ENCODE measurements at places on chromosomes 4 and X. TPM values are rescaled to one million over a fixed set of nuclear protein-coding genes. Genes with fewer than 3 reads are reported as not detected.
A peak's percentile ranks its signal among the peaks of the same experiment; 100 is the strongest.

DNA sequence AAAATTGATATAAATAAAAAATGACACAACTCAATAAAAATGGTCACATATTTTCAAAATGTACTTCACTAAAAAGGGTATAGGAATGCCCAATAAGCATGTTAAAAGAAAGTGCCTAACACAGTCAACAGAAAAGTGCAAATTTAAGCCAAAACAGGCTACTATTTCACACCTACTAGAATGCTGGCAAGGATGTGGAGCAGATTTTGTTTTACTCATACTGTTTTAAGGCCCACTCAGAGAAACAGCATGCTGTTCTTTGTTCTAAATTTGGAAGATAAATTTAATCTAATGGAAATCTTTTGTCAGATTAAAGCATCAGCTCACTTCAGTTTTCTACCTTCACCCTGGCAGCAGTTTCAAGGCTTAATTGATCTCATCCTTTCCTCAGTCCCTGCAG lies 576.8 kb upstream of the HS3ST1 start:
- no peak for DNase-seq

DNA sequence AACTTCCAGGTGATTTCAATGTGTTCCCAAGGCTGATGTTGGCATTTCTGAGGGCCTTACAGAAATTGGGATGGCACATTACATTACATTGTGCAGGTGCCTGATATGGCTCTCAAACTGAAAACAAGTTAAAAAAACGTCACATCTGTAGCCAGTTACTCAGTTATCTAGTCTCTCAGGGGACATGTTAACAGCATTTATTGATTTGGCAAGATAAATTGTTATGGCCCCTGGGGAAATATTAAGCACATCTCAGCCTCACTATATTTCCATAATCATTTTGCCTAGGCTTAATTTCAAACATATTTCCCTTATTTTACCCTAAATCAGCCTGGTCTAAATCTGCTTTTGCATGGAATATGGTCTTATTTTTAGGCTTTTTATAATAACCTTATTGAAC lies 290.0 kb downstream of the IL15 start:
- no peak for DNase-seq

DNA sequence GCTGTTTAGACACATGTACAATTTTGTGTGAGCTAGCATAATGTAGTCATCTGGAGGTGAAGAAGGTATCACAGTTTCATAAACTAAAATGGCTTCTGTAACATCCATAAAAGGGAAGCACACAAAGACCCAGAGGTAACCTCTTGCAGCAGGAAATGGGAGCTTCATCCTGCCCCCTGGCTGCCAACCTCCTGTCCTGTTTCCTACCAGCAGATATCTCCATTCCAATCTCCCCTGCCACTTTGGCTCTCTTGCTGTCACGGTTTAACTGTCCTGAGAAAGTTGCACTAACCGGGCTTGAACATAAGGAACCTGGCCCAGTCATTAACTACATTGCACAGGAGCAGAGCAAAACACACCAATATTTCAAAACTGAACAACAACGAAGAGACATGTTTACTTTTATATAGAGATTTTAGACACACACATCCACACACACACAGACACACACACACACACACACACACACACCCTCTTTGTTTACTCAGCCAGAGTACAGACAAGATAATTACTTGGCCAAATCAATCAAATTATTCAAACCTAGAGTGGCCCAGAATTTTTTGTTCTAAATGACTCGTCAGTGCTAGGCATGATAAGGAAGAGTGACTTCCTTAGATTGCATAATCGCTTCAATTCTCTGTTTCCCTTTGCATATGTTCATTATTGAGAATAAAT lies 24.2 kb downstream of the MID2 start:
- no peak for DNase-seq

- peak; percentile 38 for DNase-seq
Observed at GRCh38 chr4:93791570-93792195, 36.9 kb upstream of the ATOH1 start.

GRCh38 chrX:13780868-13781427 lies 35.9 kb downstream of the GPM6B start:
- no peak for DNase-seq

DNA sequence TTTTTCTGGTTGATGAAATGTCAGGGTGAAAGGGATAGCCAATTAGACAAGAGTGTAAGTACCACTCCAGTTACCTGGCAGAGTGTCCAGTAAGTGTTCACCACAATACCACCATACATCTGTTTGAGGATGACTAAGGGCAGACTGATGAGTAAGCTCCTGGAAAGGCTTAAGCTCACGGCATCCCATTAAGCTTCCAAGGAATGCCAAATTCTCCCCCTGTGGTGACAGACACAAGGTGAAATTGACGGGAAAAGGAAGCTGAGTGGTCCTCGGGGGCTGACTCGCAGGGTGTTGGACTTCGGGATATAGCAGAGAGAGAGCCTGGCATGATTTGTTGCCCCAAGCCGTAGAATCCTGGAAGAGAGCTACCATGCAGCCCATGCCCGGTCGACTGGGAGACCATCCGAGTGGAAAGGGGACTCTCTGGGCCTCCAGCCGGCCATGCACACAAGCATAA lies 7.6 kb upstream of the BST1 start:
- peak; percentile 99 for DNase-seq

Gene POU3F4
- not detected for total RNA-seq

Measured in A172 (cell line).